ENCODE measurements at places on chromosomes 1 and 21.

GRCh38 chr1:29224356-29224837 is 6.3 kb downstream of the MECR start:
- no peak for DNase-seq

DNA sequence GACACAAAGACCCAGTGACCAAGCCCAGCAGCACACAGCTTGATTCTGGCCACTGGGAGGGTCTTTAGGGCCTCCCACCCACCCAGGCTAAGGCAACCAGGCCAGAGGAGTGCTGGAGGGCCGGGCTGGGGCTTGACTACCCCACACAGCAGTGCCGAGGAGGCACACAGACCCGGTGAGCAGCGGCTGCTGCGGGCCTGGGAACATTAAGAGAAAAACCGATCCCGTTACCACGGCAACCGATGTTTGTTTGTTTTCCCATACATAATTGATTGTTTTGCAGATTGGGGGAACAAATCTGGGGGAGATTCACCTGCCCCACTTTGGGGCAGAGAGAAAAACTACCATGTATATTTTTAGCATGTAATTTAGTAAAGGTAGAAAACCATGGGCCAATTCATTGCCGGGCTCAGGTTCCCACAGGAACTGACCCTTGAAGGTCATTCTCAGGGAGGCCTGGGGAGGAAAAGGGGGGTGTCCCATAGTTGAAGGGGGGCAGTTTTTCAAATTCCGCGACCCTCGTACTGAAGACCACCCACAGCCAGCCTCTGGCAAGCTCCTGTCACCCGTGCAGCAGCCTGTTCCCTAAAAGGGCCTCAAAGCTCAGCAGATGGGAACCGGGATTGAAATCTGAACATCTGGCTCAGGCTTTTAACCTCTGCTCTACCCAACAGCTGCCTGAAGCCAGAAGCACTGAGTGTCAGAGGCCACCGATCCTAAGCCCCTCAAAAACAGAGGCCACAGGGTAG is 35.3 kb downstream of the CHD5 start:
- DNase-seq: no peak

GRCh38 chr1:240282061-240282830 is 190.6 kb downstream of the FMN2 start:
- no peak for DNase-seq

DNA sequence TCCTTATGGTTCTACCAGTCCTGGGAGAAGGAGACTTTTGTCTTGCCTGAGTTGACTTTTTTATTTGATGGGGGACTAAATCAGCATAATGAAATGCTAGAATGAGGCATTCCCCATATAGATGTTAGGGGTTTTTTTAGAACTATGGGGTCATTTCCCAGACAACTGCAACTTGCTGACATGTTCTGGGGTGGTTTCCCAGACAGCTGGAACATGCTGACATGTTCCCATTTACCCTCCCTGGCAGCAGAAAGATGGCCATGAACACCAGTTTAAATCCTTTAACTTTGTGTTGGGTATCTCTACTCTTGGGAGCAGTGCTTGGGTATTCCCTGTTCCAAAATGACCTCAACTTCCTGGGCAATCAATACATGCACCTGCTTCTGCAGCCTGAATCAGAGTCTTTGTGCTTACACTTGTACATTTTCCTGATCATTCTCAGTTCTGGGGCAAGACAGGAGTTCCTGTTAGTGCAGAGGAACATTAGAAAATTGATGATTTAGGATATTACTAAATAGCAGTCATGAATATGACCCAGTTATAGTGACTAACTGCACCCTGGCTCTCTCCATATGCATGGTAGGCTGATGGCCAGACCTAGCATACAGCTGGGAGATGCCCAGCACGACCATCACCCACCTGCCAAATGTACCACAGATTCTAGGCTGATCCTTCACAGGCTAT is 75.4 kb upstream of the CD5L start:
- DNase-seq: no peak

- no peak for DNase-seq
Observed at GRCh38 chr1:244207042-244207934, 156.2 kb downstream of the ZBTB18 start.
